NCI-H510A treated with DMSO at 0.1 percent for 48 hours (cell line): ENCODE measurements at places on chromosomes 4 and X.
A peak's percentile ranks its signal among the peaks of the same experiment; 100 is the strongest.

GRCh38 chrX:134246282-134246681 lies 9.3 kb downstream of the CCDC160 start:
- DNase-seq: no peak

GRCh38 chrX:36199928-36200327 lies 280.4 kb downstream of the CFAP47 start:
- no peak for DNase-seq

DNA sequence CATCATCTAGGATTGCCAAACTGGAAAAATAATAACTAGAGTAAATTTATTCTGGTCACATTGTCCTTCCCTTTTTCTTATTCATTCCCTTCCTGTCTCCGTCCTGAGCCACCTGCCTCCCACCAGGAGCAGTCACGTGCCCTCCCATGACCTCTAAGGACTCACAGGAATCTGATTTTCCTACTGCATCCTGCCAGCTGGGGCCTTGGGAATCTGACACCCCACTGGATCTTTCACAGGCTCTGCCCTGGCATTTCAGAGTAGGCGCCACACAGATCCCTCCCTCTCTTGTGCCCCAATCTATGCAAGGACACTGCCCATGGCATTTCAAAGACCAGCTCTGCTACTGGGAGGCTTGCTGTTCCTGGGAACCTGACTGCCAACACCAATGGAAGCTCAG lies 520.5 kb downstream of the PPARGC1A start:
- no peak for DNase-seq

GRCh38 chrX:11778230-11778629 lies 20.2 kb downstream of the MSL3 start:
- DNase-seq: no peak

- no peak for DNase-seq
Measured at GRCh38 chr4:73348185-73348584, 55.9 kb upstream of the ALB start.

DNA sequence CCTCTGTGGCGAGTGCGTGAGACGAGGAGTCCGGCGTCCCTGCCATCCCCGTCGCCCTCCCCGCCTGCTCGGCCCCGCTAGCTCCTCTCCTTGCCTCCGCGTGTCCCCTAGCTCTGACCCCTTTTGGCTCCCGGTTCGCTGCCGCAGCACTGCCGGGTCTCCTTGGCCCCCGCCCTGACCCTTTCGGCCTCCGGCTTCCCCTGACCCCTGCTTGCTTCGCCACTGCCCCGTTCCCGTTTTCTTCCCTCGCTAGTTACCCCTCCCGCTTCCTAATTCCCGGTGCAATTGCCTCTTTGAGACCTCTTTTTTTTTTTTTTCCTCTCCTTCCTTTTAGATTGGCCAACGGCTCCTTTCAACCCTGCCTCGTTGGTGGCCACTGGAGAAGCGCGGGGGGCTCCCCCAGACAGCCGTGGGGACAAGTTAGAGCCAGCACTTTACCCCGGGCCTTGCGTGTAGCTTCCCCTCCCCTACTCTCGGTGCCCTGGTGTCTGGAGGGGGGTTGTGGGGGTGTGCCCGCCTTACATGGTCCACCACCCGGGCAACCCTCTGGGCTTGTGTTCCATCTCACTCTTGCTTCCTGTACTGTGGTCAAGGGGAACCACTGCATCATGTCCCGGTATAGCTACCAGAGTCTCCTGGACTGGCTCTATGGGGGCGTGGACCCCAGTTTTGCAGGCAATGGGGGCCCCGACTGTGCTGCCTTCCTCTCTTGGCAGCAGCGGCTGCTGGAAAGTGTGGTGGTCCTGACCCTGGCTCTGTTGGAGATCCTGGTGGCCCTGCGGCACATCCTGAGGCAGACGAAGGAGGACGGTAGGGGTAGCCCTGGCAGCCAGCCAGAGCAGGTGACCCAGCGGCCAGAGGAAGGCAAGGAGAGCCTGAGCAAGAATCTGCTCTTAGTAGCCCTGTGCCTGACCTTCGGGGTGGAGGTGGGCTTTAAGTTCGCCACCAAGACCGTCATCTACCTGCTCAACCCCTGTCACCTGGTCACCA lies 548 bp downstream of the TMEM164 start:
- DNase-seq: peak; percentile 39

DNA sequence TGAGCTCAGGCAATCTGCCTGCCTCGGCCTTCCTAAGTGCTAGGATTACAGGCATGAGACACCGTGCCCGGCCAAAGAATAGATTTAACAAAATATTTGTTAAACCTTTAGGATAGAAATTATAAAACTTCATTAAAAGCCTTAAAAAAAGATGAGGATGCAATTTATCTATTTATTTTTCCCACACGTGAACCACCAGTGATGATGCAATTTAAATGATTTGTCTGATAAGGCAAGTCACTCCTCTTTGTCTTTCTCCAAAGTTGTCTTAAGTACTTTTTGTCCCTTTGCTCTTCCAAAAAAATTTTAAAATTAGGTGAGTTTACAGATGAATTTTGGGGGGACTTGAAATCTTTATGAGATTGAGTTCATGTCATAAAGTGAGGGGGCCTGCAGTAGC lies 58.2 kb downstream of the SLC34A2 start:
- no peak for DNase-seq

DNA sequence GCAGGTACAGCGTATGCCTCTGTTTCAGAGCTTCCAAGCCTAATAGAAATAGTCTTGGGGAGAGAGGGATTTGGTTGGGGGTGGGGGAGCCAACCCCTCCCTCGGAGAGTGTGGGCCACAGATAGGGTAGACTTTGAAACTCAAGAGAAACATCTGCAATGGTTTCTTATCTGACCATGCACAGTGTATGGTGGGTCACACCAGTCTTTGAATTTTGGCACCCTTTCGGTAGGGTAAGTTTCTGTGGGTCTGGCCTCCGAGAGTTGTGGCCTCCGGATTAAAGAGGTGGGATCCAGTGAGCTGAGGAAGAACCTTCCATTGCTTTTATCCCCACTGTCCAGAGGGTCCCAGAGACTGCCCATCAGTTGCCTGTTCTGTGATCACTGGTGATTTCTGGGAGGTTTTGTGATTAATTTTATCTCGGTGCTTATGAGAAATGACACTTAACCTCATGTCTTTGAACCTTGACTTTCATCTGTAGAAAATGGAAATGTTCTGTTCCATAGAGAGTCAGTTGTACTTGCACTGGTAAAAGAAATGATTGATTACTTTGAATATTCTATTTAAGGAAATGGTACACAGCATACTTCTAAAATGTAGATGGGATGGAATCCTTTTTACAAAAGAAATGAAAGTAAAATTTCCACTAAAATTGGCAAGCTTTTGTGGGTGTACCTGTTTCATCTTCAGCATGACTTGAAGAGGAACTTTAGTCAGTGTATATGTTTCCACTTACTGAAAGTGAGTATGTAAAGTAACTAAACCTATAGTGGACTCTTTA lies 62.7 kb downstream of the TMEM131L start:
- DNase-seq: no peak

GRCh38 chrX:71665747-71666146 lies 1.6 kb upstream of the LOC101059915 start:
- no peak for DNase-seq

GRCh38 chr4:141486375-141486997 lies 149.9 kb upstream of the IL15 start:
- no peak for DNase-seq

GRCh38 chr4:2837110-2837903 lies 6.3 kb upstream of the ADD1 start:
- DNase-seq: no peak

- peak; percentile 10 for DNase-seq
Measured at GRCh38 chr4:159104694-159105414, 2.0 kb downstream of the RAPGEF2 start.

DNA sequence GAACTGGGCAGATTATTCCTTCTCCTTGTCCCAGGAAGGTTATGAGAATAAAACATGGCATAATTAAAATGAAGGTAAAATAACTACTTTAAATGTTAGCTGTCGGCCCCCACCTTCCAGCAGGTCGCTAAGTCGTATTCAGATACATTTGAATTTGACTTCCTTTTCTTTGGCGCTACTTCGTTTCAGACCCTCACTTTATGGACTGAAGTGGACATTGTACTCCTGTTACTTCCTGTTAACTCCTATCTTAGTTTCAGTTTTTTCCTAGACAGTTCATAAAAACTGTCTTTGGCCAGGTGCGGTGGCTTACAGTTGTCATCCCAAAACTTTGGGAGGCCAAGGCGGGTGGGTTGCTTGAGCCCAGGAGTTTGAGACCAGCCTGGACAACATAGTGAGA lies 5.7 kb downstream of the SYAP1 start:
- no peak for DNase-seq

DNA sequence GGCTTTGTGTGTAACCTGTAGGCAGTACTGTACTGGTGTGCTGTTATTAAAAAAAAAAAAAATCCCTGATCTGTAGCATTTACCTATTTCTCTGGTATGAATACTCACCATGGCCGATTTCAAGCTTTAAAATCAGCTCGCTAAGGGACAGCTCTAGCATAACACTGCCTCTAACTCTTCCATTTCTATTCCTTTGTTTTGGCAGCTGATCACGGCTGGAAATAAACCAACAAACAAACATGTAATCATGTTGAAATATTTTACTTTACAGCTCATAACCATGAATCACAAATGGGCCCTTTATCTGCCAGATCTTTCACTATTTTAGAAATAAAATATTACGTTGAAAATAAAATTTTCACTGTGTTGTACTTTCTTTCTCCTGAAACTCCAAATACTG lies 60.5 kb upstream of the IL15 start:
- no peak for DNase-seq

GRCh38 chrX:125293850-125294780 lies 25.6 kb upstream of the TEX13C start:
- DNase-seq: no peak

DNA sequence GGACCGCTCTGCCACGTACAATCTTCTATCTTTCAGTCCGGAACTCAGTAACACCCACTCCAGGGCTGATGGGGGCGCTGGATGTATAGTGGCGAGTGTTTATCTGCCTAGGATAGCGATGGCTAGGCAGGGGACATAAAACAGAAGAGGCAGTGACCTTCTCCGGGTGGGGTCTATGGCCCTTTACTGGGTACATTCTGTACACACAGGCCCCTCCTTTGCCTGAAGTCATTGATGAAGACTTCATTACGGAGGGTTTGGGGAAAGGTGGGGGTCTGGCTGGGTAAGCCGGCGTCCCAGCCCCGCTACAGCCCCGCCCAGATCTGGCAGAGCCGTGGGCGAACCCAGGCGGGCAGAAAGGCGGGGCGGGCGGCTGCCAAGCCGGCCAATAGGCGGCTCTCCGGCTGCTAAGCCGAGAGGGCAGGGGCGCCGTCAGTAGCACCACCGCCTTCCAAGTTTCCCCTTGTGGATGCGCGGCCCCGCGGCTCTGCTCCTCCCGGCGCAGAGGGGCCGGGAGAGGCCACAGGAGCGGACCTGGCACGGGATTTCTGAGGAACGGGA lies at the start of gene CHST7:
CHST7 (plus strand) TSS at position 435 of the 561 bp plus-strand sequence. CDS start 167 bp downstream, outside the sequence.
- DNase-seq: peak; percentile 83

GRCh38 chr4:99807666-99808065 lies 9.0 kb upstream of the DAPP1 start:
- DNase-seq: no peak

DNA sequence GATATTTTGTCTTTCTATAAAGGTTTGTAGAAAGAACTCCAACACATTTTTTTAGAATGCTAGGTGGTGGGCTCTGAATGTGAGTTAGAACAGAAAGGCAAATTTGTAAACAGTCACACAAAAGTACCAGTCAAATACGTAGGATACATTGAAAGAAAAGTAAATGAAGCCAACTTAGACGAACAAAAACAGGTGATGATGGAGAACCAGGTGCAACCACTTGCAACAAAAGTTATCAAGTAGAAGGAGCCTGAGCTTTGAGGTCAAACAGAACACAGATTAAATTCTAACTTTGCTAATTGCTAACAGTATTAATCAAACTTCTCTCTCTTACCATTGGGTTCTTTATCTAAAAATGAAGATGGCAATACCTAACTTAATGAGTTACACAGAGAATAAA lies 62.7 kb upstream of the DAPP1 start:
- no peak for DNase-seq

DNA sequence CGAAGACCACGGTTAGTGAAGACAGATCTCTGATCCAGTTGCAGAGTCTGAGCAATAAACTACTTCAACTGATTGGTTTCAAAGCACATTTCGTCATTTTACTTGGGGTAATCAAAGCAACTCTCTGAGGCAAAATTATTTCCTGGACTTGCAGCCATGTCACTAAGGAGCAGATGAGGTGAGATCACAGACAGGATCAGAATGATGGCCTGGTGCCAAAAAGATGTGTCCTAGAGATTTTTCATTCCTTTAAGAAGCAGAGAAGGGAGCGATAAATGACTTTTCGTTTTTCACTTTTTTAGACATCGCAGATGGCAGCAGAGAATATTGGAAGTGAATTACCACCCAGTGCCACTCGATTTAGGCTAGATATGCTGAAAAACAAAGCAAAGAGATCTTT lies 83.9 kb downstream of the PTTG2 start:
- no peak for DNase-seq

DNA sequence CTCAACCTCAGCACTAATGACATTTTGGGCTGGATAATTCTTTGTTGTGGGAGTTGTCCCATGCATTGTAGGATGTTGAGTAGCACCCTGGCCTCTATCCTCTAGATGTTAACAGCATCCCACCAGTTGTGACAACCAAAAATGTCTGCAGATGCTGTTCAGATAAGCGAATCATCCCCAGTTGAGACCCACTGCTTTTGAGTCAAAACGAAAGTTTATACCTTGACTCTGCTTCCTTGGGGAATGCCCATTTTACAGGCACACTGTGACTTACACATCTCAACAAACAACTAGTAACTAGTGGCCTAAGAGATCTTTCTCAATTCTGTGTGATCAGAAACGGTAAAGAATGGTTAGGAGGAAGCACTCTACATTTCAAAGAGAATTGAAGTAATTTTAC lies 37.0 kb downstream of the SEPSECS start:
- no peak for DNase-seq

- DNase-seq: no peak
Measured at GRCh38 chr4:35697210-35697736, 547.0 kb downstream of the ARAP2 start.

DNA sequence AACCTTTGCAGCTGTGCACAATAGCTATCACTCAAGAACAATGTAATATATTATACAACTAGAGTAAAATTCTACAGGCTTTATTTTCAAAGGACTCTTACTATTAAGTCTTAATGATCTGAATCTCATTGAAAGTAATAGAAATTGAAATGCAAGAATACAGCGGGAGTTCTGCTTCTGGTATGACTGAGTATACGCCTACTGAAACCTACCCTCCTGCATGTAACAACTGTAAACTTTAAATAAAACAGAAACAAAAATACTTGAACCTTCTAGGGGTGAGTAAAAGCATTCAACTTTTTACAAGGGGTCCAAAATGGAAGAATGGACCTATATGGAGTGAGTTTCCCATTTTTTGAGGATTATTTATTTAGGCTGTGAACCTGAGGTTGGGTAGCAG lies 13.5 kb downstream of the DCHS2 start:
- no peak for DNase-seq

DNA sequence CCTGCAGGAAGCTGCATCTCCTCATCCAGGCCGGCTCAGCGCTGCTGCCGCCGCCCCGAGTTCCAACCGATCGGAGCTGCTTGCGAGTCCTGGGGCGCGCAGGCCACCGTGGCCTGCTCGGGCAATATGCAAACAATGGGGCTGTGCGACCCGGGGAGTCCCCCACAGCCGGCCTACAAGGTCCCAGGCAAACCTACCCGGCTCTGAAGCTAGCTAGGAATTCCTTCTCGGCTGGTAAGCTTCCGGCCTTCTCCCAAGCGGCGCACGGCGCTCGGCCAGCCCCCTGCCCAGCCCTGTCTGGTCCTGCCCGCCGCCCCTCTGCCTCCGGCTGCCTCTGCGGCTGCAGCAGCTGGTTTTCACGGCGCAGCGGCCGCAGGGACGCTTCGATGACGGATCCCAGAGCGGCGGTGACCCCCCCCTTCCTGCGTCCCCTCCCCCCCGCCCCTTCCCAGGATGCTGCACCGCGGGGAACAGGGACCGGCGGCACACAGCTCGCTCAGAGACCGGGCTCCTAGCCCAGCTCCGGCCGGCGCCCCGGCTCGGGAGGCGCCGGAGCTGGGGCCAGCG lies 59.4 kb downstream of the TSC22D3 start:
- DNase-seq: no peak
